ENCODE measurements at places on chromosomes 7 and 10. TPM values are rescaled to one million over a fixed set of nuclear protein-coding genes. Genes with fewer than 3 reads are reported as not detected.

The LAMB1 gene
- not detected for total RNA-seq

The CHAT gene
- total RNA-seq = not detected

The AGAP3 gene
- 32.7 TPM for total RNA-seq

The ERVW-1 gene
- not detected for total RNA-seq

The RTKN2 gene
- 3.6 TPM for total RNA-seq

The DYNC1I1 gene
- total RNA-seq = not detected

The WDFY4 gene
- total RNA-seq = 2.4 TPM

The PNLIPRP2 gene
- not detected for total RNA-seq

The SMIM30 gene
- total RNA-seq = 24.2 TPM

The TMEM273 gene
- total RNA-seq = 11.2 TPM

The OR2A1 gene
- total RNA-seq = 0.06 TPM

The AKR1B1 gene
- total RNA-seq = 91.0 TPM

The HEPACAM2 gene
- not detected for total RNA-seq

The PDLIM1 gene
- 10.0 TPM for total RNA-seq

The PPP1R17 gene
- total RNA-seq = not detected

The ZNF775 gene
- total RNA-seq = 5.4 TPM

The SDK1 gene
- 0.25 TPM for total RNA-seq

The ZSWIM8 gene
- total RNA-seq = 95.2 TPM

The SMO gene
- total RNA-seq = 0.20 TPM

The SPACDR gene
- total RNA-seq = 3.5 TPM

The GIMAP4 gene
- total RNA-seq = 288 TPM

The SKAP2 gene
- 16.0 TPM for total RNA-seq

The PRSS37 gene
- not detected for total RNA-seq

The TACC2 gene
- not detected for total RNA-seq

The NME8 gene
- total RNA-seq = not detected

The CALML5 gene
- not detected for total RNA-seq

The CYP26C1 gene
- total RNA-seq = not detected

The ICA1 gene
- total RNA-seq = 2.4 TPM

The TRPV5 gene
- total RNA-seq = not detected

The LSM8 gene
- total RNA-seq = 48.4 TPM

The SPDYE9 gene
- not detected for total RNA-seq

The STEAP1B gene
- 0.19 TPM for total RNA-seq

The TMEM178B gene
- total RNA-seq = 0.06 TPM

The FAM180A gene
- not detected for total RNA-seq

The IFIT3 gene
- total RNA-seq = 75.6 TPM

The LRIT1 gene
- not detected for total RNA-seq

The ACBD7 gene
- 1.8 TPM for total RNA-seq

The CHST3 gene
- not detected for total RNA-seq

The PLEKHA1 gene
- 29.2 TPM for total RNA-seq

The CCZ1B gene
- 87.4 TPM for total RNA-seq
